ENCODE measurements at places on chromosomes 4 and X.

- DNase-seq, result no peak
Observed at GRCh38 chr4:174177536-174177935, 105.9 kb downstream of the FBXO8 start.

- no peak for DNase-seq
Observed at GRCh38 chrX:85112293-85112692, 108.6 kb downstream of the APOOL start.

- DNase-seq, result no peak
Observed at GRCh38 chr4:18636001-18636585, 614.5 kb upstream of the LCORL start.

GRCh38 chr4:158521484-158522088, at the start of gene RXFP1:
RXFP1 (plus strand) TSS chr4:158521882; CDS start chr4:158521977, 95 bp downstream.
- no peak for DNase-seq

- DNase-seq, result no peak
Observed at GRCh38 chr4:37634180-37634579, 52.0 kb downstream of the RELL1 start.

DNA sequence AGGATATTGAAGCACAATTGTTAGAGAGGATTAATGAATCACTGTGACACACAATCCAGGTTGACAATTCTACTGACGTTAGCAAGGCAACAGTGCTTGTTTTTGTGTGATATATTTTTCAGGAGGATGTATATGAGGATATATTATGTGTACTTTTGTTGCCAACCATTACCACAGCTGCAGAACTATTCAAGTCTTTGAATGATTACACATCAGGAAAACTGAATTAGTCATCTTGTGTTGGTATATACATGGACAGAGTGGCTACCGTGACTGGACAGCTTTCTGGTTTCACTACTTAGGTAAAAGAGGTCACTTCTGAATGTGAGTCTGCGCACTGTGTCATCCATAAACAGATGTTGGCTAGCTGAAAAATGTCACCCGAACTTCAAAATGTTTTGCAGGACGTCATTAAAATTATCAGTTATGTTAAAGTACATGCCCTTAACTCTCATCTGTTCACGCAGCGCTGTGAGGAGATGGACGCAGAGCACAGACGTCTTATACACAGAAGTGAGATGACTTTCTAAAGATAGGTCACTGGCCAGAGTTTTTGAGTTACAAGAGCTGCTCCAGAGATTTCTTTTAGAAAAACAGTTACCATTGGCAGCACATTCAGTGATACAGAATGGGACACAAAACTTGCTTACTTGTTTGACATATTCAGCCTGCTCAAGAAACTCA, 69.0 kb downstream of the MRPL1 start:
- no peak for DNase-seq

GRCh38 chr4:118682928-118683327, 2.3 kb upstream of the METTL14 start:
- DNase-seq, result no peak

DNA sequence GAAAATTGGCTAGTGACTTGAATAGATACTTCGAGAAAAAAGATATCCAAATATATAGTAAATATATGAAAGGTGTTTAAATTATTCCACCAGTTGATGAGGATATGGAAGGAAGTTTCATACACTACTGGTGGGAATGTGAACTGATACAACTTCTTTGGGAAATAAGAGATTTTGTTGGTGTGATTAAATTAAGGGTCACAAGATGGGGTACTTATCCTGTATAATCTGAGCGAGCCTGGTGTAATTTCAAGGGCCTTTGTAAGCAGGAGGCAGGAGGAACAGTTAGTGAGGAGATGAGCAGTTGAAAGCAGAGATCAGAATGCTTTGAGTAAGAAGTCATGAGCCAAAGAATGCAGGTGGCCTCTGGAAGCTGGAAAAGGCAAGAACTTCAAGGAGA, 192.2 kb downstream of the KCTD8 start:
- no peak for DNase-seq

DNA sequence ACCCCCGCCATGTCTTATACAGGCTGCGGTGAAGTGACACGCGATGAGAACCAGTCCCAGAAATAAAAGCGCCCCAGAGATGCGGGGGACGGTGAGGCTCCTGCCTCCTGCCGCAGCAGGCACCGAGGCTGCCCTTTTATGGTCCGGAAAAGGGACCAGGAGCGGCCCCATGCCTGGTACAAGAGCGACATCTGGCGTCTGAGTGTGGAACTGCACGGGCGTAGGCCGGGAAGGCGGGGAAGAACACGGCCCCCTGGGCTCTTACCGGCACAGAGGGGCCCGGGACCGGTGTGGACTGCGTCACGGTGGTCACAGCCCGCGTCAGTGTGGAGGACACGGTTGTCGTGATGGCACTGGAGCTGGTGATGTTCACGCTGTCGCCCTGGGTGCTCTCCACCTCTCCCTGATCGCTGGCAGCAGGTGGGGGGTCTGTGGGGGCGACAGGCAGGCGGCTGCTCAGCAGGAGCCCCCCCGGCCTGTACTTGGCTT, 8.9 kb upstream of the RENBP start:
- DNase-seq, result no peak

- peak; percentile 9 for DNase-seq
Observed at GRCh38 chr4:53804719-53805118, 213.4 kb upstream of the LNX1 start.

DNA sequence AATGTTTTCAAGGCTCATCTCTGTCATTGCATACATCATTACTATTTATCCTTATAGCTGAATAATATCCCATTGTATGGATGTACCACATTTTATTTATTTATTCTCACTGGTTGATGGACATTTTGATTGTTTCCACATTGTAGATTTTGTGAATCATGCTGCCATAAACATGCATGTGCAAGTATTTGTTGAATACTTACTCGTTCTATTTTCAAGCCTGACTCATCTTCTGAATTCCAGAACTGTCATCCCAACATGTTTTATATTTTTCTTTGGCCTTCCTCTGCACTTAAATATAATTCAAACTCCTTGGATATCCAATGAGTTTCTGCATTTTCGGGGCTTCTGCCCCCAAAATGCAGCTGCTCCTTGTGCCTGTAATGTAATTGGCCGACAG, 77.6 kb downstream of the MXRA5 start:
- DNase-seq, result no peak

- no peak for DNase-seq
Observed at GRCh38 chr4:38821739-38822138, 17.1 kb upstream of the TLR1 start.

DNA sequence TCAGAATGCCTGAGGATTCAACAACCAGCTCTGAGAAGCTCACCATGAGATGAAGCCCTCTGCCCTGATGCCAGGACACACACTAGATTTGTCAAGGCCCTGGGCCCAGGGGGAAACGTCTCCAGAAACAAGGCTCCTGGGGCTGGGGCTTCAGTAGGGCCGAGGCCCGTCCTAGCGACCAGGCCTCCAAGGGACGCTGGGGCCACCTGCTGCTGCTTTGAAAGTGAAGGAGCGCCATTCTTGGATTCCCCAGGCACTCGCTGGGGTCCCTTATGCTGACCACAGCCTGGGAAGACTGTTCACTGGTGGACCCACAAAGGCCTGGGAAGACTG, 23.9 kb downstream of the PDE6B start:
- DNase-seq, result no peak

DNA sequence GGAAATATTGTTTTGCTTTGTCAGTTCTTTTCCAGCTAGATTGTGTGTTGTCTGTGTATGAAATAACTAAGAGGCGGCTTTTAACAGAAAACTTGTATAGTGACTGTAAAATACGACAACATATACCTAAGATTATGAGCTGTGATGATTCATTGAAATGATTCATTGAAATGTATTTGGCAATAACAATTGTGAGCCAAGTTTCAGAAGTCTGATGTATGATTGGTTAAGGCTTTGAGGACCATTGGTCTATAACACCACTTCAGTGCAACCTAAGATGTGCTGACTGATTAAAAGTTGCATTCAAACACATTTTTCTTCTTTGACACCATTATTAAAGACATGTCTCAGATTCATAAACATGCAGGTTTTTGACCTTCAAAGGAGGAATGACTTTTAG, 76.6 kb downstream of the PTPN13 start:
- no peak for DNase-seq

- no peak for DNase-seq
Observed at GRCh38 chrX:3532581-3533085, 180.8 kb downstream of the PRKX start.

GRCh38 chr4:16230308-16230707, 4.0 kb upstream of the TAPT1 start:
- DNase-seq, result no peak

GRCh38 chrX:65406532-65406931, 128.1 kb downstream of the LAS1L start:
- DNase-seq, result no peak

GRCh38 chr4:105843941-105844340, 51.3 kb upstream of the NPNT start:
- DNase-seq, result no peak

- no peak for DNase-seq
Observed at GRCh38 chrX:20952180-20952579, 422.0 kb upstream of the CNKSR2 start.

DNA sequence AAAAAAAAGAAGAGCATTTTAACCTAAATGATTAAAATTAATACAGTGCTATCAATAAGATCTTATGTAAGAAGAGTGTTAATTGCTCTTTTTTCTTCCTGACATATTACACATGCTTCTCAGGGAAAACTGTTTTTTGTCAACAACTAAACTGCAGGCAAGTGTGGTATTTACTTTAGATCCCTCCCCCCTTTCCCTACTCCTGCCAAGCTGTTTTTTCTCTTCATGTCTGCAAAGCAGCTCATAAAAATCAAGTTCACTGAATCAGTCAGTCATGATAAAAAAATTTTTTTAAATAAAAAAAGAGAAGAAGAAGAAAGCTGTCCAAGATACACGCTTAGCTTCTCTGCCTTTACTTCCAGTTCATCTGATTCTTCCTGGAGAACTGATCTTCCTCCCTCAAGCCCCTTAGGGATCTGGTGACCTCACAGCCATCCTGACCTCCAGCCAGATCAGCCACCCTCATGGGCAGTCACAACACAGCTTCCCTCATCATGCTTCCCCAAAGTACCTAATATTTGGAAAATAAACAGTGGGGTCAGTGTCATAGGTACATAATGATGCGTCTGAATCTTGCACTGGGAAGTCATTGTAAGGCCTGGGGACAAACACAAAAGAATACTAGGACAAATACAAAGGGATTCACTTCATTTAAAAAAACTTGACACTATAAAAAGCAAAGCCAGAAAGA, 87.0 kb downstream of the ZNF827 start:
- no peak for DNase-seq

- DNase-seq, result no peak
Observed at GRCh38 chr4:24862073-24862751, 50.6 kb downstream of the CCDC149 start.

GRCh38 chr4:41140410-41140809, 73.9 kb downstream of the APBB2 start:
- DNase-seq, result no peak
